ENCODE measurements at places on chromosomes 5 and 9.

- DNase-seq = no peak
Observed at GRCh38 chr5:116308391-116308790, 223.6 kb downstream of the COMMD10 start.

- DNase-seq = no peak
Observed at GRCh38 chr9:92183449-92183848, 68.2 kb upstream of the SPTLC1 start.

- DNase-seq = no peak
Observed at GRCh38 chr5:78005021-78005785, 229.1 kb upstream of the TBCA start.

GRCh38 chr5:40260361-40260760 is 419.4 kb upstream of the PTGER4 start:
- no peak for DNase-seq

DNA sequence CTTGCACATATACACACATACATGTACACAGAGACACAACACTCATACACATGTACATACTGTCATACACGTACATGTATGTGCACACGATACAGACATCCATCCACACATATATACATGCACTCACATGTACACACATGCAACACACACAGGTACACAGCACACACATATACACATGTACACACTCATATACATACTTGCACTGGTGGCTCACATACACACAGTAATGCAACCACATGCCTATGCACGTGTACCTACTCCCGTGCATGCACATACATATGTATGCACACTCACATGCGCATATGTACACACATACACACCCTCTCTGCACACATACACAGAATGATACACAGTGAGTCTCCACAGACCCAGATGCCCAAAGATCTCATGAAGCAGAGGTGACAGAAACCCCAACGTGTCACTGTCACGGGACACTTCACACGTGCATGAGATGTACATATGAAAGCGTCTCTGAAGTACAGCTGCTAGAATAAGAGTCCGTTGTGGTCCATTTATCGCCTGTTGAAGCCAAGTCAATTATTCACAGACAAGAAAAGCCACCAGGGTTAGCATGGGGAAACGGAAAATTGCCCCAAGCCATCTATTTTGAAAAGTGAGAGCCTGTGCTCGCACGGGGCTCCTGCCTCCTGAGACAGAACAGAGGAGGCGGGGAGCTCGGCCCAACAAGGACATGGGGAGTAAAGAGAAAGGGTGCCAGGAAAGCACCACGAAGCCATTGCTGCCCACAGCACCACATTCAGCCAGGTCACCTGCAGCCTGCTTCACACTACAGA is 24.9 kb downstream of the LPCAT1 start:
- no peak for DNase-seq

DNA sequence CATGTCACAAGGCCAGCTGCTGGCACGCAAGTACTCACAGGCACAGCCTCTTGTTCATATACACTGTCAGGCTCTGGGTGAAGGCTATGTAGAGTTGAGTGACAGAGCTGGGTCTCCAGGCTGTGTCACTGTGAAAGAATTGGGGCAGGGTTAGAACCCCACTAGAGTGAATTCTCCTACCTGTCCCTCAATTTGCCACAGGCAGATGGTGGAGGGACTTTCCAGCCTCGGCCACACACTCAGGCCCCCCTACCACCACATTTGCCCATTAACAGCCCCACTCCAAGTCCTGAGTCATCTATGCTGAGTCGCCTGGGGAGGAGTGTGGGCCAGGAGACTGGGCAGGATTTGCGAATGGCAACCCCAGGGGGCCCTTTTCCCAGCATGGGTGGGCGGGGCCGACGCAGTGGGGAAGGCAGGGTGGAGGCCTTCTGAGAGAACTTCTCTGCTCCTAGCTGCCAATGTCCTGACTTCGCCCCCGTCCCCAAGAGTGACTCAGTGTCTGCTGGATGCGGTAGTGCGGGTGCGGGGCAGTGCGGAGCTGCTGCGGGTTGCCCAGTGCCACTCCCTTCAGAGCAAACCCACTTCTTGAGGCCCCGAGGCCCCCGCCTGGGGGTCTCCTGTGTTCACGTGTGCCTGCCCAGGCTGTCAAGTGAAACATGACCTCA is 50.3 kb upstream of the PSD2 start:
- DNase-seq = no peak

- DNase-seq = no peak
Observed at GRCh38 chr5:65364907-65365306, 116.8 kb downstream of the ADAMTS6 start.

DNA sequence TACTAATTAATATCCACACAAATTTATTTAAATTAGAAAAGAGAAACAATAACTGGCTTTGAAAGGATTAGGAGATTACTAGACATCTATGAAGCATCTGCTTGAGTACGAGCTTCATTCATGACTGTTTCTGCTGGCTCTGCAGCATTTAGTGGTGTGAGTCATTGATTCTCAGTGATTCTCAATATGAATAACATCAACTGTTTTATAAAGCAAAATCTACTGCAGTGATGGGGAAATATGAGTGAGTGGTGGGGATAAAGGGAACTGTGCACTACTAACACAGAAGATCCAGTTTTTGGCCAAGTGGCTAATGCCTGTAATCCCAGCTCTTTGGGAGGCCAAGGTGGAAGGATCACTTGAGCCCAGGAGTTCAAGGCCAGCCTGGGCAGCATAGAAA is 8.4 kb downstream of the FNBP1 start:
- DNase-seq = no peak

DNA sequence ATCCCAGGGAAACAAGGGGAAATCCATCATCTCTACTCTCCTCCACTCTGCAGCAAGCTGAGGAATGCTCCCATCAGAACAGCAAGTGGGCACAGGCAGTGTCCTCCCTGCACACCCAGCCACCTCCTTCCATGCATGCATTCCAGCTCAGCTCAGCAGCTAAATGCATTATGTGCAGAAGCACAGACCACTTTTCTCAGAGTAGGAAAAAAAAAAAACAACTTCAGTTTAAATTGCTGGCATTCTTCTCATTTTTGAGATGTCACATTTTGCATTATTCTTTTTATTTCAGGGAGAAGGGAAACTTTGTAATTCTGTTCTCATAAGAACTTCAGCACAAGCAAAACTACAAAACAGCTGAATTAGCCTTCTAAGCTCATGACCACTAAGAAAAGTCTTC is 312.2 kb downstream of the SEMA5A start:
- no peak for DNase-seq

GRCh38 chr9:13646500-13647021 is 367.1 kb upstream of the MPDZ start:
- DNase-seq = no peak

GRCh38 chr5:68373050-68373449 is 157.5 kb downstream of the PIK3R1 start:
- DNase-seq = no peak

GRCh38 chr5:2269656-2270055 is 386.9 kb upstream of the IRX4 start:
- no peak for DNase-seq

DNA sequence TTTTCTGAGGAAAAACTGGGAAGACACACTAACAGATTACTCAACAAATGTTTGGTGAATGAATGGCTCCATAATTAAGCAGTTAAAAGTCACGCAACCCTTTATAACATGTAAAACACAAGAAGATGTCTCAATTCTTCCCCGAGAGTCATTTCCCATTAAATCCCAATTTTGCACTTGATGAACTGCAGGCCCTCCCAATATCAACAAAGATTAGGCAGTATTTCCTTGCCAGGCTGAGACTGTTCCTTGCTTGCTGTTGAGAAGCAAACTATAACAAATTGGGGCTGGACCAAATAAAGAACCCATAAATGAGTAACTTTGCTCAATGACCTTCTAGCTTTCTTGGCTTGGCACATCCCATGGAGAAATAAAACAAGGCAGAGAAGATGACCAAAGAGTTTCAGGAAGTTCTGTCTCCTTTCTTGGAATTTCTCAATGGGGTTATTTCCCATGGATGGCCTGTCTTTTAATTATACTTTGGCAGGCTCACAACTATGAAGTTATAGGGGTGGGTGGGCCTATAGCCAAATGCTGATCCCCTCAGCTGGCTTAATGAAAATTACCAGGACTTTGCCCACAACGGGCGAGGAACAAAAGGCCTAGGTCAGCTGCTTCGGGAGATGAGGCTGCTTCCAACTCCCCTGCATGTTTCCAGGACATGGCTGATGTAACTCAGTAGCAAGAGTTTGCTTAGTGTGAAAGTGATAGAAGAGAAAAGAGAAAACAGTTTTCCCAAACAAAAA is 243.1 kb upstream of the RFX3 start:
- no peak for DNase-seq

- DNase-seq = no peak
Observed at GRCh38 chr9:128215491-128216409, 12.6 kb downstream of the DNM1 start.

DNA sequence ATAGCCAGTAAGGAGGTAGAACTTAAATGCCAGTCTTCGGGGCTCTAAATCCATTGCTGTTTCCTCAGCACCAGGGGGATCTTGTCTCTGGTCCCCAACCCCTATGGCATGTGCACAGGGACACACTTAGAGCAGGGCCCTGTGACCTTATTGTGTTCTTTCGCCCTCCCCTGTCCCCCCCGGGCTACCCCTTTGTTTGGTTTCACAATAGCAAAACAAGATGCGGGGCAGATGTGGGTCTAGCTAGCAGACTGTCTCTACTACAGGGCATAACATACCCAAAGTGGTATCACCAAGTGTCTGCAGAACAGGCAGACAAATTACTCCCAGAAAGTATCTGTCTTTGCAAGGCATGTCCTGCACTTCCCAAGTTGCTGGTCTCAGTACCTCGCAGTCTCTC is 2.1 kb downstream of the FBLL1 start:
- DNase-seq = no peak

GRCh38 chr5:171371326-171371725 is 16.3 kb upstream of the NPM1 start:
- no peak for DNase-seq

- DNase-seq = no peak
Observed at GRCh38 chr9:37925786-37926736, 22.1 kb upstream of the SLC25A51 start.

- DNase-seq = no peak
Observed at GRCh38 chr5:116518423-116518822, 56.2 kb downstream of the SEMA6A start.

- DNase-seq = no peak
Observed at GRCh38 chr9:109002141-109002540, 11.2 kb downstream of the CTNNAL1 start.

DNA sequence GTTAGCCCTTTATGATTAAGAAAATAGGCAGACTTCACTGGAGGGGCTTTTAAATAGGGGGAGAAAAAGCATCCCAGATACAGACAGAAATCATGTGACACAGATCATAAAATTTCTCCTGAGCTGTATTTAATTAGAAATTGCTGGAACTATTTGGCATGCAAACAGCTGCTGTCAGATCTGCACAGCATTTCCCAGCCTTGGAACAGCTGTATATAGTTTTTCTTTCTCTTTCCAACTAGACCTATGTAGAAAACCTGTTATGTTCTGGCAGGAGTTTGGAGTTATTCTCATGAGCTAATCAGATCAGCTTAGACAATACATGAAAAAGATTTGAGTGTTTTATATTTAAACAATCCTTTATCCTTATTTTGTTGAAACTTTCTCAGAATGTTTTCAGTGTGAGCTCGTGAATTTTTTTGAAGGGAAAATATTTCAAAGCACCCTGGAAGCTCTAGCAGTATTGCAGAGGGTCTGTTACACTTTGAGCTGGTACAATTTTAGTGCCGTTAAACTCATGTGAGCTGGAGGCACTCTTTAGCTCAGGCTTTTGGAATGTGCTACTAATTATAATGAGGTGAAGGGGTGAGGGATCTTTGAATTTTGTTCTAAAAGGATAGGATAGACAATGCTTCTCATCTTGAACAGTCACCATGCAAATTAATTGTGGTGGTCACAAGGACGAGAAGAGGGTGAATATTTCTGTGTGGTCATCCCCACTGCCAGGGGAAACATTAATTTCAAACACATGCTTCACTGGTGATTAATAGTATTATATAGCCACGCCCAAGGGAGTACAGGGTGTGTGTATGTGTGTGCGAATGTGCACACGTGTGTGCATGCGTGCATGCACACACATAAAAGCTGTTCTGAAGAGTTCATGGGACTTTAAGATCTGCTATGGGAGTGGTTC is 239.4 kb upstream of the FBXL7 start:
- no peak for DNase-seq

DNA sequence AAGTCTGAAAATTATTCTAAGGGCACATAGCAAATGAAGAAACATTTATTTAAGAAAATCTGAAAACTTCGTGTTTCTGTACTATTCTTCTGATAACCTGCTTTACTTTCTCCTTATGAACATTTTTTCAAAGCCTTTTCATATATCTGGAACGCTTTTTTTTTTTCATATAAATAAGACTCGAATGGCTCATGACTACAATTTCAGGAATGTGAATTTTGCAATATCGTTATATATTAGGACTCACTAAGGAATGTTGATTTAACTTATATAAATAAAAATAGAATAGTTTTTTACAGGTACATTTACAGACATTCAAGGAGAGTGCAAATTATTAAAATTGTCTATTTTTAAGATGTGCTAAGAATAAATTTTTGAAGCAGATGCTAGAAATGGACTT is 42.9 kb downstream of the GPBP1 start:
- no peak for DNase-seq
